ENCODE measurements at places on chromosomes 5 and 9.
A peak's percentile ranks its signal among the peaks of the same experiment; 100 is the strongest.

DNA sequence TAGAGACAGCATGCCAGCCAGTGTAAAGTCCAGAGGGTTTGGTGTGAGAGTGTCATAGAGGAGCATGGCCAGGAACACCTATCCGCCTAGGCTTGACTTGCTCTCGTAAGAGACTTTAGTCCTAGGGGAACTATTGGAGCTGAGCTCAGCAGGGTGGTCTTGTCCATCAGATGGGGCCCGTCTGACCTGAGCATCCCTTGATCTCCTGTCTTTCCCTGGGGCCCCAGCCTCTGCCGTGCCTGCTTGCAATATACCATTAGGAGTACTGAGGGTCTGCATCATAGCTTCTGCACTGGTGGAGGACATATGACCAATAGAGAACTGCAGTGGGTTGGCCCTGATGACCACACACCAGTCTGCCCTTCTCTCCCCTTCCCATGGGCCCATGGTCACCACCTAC lies 251.0 kb downstream of the TUSC1 start:
- no peak for DNase-seq

GRCh38 chr5:149453618-149454415 lies 74.7 kb upstream of the IL17B start:
- no peak for DNase-seq

- DNase-seq, result no peak
Observed at GRCh38 chr5:142650881-142651280, 35.0 kb downstream of the FGF1 start.

- DNase-seq, result no peak
Observed at GRCh38 chr5:93428868-93429267, 152.2 kb downstream of the NR2F1-AS1 start.

DNA sequence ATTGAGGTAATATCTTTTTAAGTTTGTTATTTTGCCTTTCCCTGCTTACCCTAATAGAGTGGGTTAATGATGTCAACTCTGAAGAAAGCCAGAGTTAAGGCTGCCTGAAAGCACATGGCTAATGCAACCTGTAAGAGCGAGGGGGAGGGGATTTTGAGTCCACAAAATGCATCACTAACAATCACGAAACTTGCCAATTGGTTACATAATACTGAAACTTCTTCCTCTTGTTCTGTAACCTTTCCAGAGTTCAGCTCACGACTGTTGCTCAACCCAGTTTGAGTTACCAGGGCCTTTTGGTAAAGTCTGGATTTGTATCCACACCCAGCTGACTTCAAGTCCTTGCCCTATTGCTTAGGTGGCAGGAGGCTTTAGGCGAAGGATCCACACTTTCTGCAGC lies 308.8 kb downstream of the EFNA5 start:
- DNase-seq, result peak; percentile 47

DNA sequence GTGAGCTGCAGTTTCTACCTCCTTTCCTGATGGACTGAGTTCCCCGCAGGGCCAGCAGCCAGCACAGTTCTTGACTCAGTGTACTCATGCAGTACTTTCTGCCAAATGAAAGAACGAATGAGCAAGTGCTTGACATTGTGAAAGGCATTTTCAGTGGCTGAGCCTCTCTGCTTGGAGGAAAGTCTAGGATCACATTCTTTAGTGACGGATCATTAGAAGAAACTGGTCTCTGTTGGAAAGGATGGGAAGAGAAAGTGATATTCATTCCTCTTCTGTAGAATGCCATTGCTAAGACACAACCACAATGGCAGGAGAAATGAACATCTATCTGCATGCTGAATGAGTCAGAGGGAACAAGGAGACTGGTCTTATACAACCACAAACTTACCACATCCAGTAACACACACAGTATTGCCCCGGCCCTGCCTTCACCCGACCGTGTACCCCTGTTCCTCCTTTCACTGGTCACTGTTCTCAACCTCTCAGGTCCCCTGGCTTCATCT lies 206.9 kb downstream of the CRB2 start:
- DNase-seq, result peak; percentile 90

DNA sequence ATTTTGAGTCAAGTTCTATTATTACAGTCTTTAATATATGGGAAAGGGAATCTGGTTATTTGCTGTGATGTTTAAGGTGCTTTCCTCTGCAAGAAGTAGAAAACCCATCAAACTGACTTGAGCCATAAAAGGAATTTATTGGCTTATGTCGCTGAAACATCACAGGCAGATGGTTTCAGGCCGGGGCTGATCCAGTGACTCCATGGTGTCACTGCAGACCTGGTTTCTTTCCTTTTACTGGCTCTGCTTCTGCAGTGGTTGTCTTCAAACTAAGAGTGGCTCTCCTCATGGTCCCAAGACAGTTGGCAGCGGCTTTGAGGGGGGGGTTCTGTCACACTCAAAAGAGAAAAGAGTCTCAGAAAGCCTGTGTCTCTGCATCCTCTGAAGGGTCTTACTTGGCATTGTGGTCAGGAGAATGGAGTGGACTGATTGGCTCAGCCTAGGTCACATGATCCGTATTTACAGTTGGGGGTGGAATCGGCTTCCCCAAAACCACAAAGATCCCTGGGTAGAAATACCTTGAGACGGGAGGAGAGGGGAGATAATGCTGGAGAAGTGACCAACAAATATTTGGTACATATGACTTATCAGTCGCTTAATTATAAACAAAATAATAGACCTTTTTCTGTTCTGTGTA lies 106.3 kb downstream of the DAPK1 start:
- DNase-seq, result no peak

DNA sequence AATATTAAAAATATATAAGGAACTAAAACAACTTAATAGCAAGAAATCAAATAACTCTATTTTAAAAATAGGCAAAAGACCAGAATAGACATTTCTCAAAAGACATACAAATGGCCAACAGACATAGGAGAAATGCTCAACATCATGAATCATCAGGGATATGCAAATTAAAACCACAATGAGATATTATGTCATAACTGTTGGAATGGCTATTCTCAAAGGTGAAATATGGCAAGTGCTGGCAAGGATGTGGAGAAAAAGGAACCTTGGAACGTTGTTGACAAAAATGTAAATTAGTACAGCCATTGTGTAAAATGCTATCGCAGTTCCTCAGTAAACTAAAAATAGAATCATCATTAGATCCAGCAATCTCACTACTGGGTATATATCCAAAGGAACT lies 468.5 kb downstream of the NFIB start:
- DNase-seq, result no peak

GRCh38 chr5:39439582-39440162 lies 14.9 kb upstream of the DAB2 start:
- no peak for DNase-seq

DNA sequence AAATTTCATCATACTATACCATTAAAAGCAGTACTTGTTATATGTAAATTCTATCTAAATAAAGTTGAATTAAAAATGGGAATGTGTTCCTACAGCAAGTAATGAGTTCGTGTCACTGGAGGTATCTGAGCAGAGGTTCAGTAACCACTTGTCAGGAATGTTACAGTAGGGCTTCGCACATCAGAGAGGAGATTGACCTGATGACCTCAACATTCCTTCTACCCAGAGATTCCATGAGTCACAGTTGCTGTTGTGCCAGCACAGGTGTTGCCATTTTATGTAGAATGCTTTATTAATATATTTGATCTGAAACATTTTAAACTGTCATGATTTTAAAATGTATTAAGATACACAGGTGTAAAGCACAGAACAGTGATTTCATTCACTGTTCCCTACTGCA lies 60.3 kb downstream of the STX17 start:
- no peak for DNase-seq

DNA sequence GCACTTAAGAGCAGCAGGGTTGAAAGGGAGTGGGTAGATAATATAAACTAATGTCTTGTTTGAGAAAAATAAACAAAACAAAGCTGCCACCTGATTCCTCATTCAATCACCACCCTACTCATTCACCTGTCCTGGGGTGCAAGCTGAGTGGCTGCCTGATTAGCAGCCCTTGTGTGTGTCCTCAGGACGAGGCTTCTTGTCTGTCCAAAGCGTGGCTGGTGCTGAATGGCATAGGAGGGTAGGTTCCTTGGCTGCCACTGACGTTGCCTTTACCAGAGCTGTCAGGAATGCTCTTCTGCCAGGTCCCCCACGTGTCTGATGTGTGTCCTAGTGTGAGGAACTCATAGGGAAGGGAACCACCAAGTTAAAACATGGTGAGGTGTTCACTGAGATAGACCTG lies 146.6 kb upstream of the SLC24A2 start:
- DNase-seq, result no peak

- DNase-seq, result peak; percentile 71
Observed at GRCh38 chr9:116156621-116157314, 3.2 kb downstream of the PAPPA start.

DNA sequence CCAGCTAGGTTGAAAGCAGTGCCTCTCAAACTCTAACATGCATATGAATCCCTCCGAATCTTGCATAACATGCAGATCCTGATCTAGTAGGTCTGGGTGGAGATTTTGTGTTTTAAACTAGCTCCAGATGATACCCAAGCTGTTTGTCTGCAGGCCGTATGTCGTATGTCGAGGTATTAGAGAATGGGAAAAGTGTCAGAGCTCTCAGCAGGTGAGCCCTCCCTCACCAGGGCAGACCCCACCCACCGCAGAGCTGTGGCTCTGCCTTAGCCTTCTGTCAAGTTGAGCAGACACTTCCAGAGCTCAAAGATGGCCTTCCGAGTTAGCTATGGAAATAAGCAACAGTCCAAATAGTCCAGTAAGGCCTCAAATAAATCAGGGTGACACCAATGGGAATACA lies 83.2 kb upstream of the MAP3K1 start:
- no peak for DNase-seq

DNA sequence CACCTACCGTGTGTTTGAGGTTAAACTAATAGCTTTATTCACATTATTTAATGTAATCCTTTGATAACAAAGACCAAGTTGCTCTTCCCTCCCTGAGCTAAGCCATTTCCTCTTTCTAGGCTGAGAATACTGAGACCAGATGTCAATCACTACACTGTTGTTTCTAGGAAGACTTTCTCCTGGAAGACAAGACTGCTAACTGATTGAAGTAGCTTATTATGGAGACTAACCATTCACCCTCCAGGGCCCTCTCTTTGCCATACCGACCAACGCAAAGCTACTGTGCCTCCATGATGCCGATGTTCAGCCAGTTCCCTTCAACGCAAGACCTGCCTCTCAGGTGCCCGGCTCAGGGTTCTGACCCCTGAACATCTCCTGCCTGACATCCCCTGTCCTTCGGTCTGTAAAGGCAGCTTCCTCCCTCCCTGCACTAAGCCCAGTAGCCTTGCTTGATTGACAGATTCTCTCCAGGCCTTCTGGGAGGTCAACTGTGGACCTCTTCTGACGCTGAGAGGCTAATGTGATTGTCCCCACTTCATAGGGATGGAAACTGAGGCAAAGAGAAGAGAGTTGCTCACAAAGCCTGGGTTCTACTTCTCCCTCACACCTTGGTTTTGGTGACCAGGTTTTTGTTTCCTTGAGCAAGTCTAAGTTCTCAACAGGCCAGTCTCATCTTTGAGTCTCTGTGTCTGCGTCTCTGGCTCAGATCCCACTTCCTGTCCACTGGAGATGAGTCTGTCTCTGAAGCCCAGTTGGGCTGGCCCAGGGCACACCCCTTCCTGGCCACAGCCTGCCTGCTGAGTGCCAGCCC lies 259.7 kb upstream of the IRX2 start:
- no peak for DNase-seq

- DNase-seq, result no peak
Observed at GRCh38 chr5:133376986-133377385, 235.4 kb downstream of the FSTL4 start.

Data from AG09309 (cell line).